ENCODE measurements at places on chromosomes 16 and 17. TPM values are rescaled to one million over a fixed set of nuclear protein-coding genes. Genes with fewer than 3 reads are reported as not detected.

GRCh38 chr17:27269974-27270373 is 23.9 kb upstream of the WSB1 start:
- H3K4me3 ChIP-seq: no peak overlapping the region
- no peaks in the 10 kb centered on the region for H3K4me1 ChIP-seq
- H3K27ac ChIP-seq: no peak overlapping the region
- H3K36me3 ChIP-seq: no peaks in the 10 kb centered on the region
- peaks cover 12% of the 10 kb centered on the region for H3K27me3 ChIP-seq
- no peak for DNase-seq

ZFP1 gene
- 16.3 TPM for total RNA-seq

DNA sequence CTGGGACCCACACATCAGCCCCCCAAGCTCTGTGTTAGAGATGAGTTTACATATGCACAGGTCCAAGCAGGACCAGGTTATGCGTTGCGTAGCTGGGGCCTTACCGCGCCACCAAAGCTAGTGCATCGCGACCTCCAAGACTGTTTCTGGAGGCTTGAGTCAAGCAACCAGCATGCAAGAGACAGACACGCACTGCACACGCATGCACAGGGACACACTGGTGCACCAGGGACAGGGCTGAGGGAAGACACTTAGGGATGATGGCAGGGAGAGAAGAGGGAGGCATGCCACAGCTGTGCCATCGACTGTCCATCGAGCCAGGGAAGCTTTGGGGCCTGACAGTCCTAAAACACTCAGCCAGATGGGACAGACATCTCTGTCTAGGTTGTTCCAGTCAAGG is 72.8 kb downstream of the MYH11 start:
- H3K27ac ChIP-seq: no peak overlapping the region
- no peaks in the 10 kb centered on the region for H3K36me3 ChIP-seq
- no peaks in the 10 kb centered on the region for H3K4me1 ChIP-seq
- no peak for DNase-seq

DNA sequence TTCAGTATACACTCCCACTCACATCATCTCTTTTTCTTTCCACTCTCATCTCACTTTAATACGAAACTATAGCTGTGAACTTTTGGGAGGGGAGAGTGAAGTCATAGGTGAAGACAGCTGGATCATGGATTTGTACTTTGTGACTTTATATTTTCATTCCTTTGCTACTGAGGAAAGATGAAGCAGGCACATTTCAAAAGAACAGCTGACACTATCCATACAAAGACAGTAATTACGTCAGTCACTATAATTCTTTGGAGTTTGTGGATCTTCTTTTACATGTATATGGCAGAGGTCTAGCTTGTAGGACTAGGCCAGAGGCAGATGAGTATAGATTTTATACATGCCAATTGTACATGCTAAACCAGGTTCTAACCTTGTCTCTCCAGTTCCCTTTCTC is 346.3 kb downstream of the BCAS3 start:
- no peaks in the 10 kb centered on the region for H3K27me3 ChIP-seq
- no peak overlapping the region for H3K27ac ChIP-seq
- no peak overlapping the region for H3K4me3 ChIP-seq
- no peaks in the 10 kb centered on the region for H3K36me3 ChIP-seq
- no peak for DNase-seq

- no peak overlapping the region for H3K4me3 ChIP-seq
- H3K4me1 ChIP-seq: peaks cover 14% of the 10 kb centered on the region
- H3K36me3 ChIP-seq: peaks cover 32% of the 10 kb centered on the region
- no peaks in the 10 kb centered on the region for H3K27me3 ChIP-seq
- no peak for DNase-seq
Measured at GRCh38 chr17:19654896-19655295, 6.3 kb downstream of the ALDH3A2 start.

DNA sequence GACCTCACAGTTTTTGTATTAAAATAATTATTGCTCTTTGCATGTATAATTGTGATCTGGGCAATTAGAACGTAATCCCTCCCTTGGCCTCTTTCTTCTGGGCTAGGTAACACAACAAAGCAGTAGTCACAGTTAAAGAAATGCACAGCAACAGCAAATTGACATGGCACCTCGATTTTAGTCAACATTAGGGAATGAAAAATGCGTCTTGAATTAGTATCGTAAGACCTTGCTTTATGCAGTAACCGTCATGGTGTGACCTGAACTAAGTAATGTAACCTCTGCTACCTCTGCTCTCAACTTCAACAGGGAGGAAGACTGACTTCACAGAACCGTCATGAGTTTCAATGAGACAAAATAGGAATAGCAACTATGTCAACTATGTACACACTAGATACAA is 265.4 kb upstream of the MAF start:
- H3K4me3 ChIP-seq: no peak overlapping the region
- no peak for DNase-seq
- H3K27me3 ChIP-seq: no peaks in the 10 kb centered on the region
- H3K36me3 ChIP-seq: no peaks in the 10 kb centered on the region

DNA sequence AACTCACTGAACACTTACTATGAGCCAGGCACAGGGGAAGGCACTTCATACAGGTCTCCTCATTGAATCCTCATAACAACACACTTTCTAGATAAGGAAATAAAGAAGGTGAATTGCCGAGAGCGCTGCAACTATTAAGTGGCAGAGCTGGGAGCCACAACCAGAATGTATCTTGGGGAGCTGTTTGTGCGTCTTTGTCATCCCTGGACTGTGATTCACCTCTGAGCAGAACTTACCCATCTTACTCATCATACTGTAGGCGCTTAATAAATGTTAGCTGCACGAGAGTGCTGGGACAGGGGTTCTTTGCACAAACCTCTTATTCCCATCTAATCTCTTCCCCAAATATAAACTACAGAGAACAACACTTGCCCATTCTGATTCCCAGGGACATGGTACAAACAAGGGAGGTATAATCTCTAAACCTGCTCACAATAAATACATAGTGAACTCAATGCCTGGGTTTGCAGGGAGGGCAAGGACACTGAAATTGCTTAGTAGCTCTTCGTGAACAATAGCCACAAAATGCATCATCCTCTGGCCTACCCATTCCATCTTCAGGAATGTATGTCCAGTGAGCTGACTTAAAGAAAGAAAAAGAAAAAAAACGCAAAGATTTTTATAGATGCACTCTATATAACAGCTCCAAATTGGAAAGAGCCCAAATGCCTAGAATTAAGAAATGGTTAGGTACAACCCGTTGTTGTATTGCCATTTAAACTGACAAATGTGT is 43.0 kb downstream of the MYO18A start:
- H3K27me3 ChIP-seq: no peaks in the 10 kb centered on the region
- DNase-seq: no peak
- peak overlapping the region; percentile 99 for H3K4me3 ChIP-seq
- H3K4me1 ChIP-seq: peaks cover 43% of the 10 kb centered on the region
- H3K36me3 ChIP-seq: peaks cover 4% of the 10 kb centered on the region
- H3K27ac ChIP-seq: peak overlapping the region; percentile 23

GRCh38 chr17:78128551-78129350 is at the start of gene TMC6:
Gene TMC6 (minus strand): TSS chr17:78128755. CDS start chr17:78126832, 1,923 bp downstream.
- peak within 1 kb of the TSS; percentile 100 for H3K27ac ChIP-seq
- peaks cover 29% of the 10 kb centered on the region for H3K4me1 ChIP-seq
- peak; percentile 83 for DNase-seq
- H3K27me3 ChIP-seq: no peaks in the 10 kb centered on the region

- no peak for DNase-seq
- no peaks in the 10 kb centered on the region for H3K36me3 ChIP-seq
- no peak overlapping the region for H3K4me3 ChIP-seq
- H3K27me3 ChIP-seq: no peaks in the 10 kb centered on the region
- no peak overlapping the region for H3K27ac ChIP-seq
Measured at GRCh38 chr17:1939981-1940809, 84.9 kb downstream of the RTN4RL1 start.

- DNase-seq: no peak
- no peaks in the 10 kb centered on the region for H3K36me3 ChIP-seq
- H3K27me3 ChIP-seq: no peaks in the 10 kb centered on the region
- H3K4me3 ChIP-seq: no peak overlapping the region
- H3K27ac ChIP-seq: no peak overlapping the region
Measured at GRCh38 chr17:52079496-52079895, 79.0 kb downstream of the CA10 start.

DNA sequence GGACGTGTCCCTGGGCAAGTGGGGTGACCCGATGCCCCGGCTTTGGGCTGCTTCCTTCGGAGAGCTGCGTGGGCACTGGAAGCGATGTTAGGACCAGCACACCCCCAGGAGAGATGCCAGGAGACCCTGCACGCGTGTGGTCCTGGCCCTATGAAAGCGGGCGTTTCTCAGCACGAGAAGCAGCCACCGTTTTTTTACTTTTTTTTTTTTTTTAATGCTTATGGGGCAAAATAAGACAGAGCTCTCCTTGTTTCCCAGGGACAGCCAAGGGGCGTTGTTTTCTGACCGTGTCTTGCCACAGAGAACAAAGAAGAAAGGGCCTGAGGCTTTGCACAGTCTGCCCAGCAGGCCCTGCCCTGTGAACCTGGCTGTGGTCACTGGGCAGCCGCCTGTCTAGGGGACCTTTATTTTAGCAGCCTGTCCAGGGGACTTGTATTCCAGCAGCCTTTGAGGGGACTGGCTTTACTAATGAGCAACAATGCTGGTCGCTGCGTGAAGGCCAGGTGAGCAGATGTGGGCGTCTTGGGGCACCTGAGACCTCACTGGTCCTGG is 996 bp downstream of the SLC25A10 start:
- no peak for DNase-seq
- peaks cover 17% of the 10 kb centered on the region for H3K4me1 ChIP-seq

DNA sequence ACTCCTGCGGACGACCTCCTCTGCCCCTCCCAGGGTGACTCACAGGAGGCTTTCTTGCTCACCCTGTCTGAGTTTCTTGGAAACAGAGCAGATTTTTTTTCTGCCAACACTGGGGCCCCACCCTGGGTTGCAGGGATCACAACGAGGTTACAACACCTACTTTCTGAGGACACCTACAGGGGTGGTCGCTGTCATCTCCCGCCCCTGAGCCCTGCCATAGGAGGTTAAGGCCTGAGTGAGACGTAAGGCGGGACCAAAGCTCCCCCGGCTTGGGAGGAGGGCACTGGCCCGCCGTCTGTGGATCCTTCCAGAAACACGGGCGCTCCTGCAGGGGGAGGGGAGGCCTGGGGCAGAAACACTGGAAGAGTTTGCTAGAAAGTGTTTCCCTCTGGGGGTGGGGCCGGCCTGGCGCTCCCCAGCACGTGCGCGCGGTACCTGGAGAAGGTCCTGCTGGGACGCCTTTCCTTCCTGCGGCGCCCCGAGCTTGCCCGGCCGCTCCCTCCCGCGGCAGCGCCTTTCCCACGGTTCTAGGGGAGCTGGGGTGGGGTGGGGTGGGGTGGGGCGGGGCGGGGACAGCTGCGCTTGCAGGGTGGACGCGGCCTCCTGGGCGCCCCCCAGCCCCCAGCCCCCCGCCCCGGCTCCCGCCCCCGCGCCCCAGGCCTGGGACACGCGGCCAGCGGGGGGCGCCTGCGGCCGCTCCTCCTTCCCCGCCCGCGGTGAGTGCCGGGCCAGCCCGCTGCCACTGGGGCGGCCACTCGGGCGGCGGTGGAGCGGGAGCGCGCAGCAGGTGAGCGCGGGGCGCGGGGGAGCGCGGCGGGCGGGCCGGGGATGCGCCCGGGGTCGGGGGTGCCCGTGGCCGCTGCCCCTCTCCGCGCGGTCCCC is 20.7 kb upstream of the ADCY7 start:
- H3K27me3 ChIP-seq: peaks cover 10% of the 10 kb centered on the region
- peak overlapping the region; percentile 84 for H3K27ac ChIP-seq
- peak; percentile 77 for DNase-seq
- H3K36me3 ChIP-seq: peaks cover 1% of the 10 kb centered on the region
- H3K4me1 ChIP-seq: peaks cover 22% of the 10 kb centered on the region

HOXB6 gene
- not detected for total RNA-seq

- DNase-seq: no peak
- no peak overlapping the region for H3K27ac ChIP-seq
- H3K27me3 ChIP-seq: peaks cover 8% of the 10 kb centered on the region
- H3K36me3 ChIP-seq: no peaks in the 10 kb centered on the region
Measured at GRCh38 chr17:10126616-10127501, 71.5 kb downstream of the GAS7 start.

GRCh38 chr17:58969612-58970011 is 137.1 kb downstream of the TRIM37 start:
- peaks cover 7% of the 10 kb centered on the region for H3K4me1 ChIP-seq
- DNase-seq: no peak
- no peak overlapping the region for H3K27ac ChIP-seq
- no peaks in the 10 kb centered on the region for H3K36me3 ChIP-seq

SLC12A3 gene
- not detected for total RNA-seq

ATP2A1 gene
- total RNA-seq: 4.6 TPM

GJC1 gene
- 1.4 TPM for total RNA-seq

SMIM36 gene
- total RNA-seq: not detected

RPGRIP1L gene
- total RNA-seq: 5.1 TPM

GRCh38 chr17:75019146-75019545 is 6.7 kb downstream of the MRPL58 start:
- H3K4me1 ChIP-seq: peaks cover 7% of the 10 kb centered on the region
- no peaks in the 10 kb centered on the region for H3K27me3 ChIP-seq
- H3K36me3 ChIP-seq: peaks cover 39% of the 10 kb centered on the region
- no peak for DNase-seq
- H3K4me3 ChIP-seq: no peak overlapping the region
- H3K27ac ChIP-seq: no peak overlapping the region

MT1M gene
- not detected for total RNA-seq

GRCh38 chr16:1026057-1026783 is 44.6 kb downstream of the SOX8 start:
- no peaks in the 10 kb centered on the region for H3K4me1 ChIP-seq
- no peak overlapping the region for H3K27ac ChIP-seq
- no peak for DNase-seq
- no peak overlapping the region for H3K4me3 ChIP-seq
- peaks cover 6% of the 10 kb centered on the region for H3K27me3 ChIP-seq

RNF222 gene
- 0.31 TPM for total RNA-seq

DNA sequence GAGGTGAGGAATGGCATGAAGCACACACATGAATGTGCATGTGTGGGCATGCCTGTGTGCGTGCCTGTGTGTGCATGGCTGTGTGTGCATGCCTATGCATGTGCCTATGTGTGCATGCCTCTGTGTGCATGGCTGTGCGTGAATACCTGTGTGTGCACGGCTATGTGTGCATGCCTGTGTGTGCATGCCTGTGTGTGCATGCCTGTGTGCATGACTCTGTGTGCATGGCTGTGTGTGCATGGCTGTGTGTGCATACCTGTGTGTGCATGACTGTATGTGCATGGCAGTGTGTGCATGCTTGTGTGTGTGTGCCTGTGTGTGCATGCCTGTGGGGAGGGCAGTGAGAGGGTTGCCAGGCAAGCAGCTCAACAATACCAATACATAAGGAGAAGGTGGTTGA is 276.5 kb upstream of the ERCC4 start:
- no peaks in the 10 kb centered on the region for H3K36me3 ChIP-seq
- no peaks in the 10 kb centered on the region for H3K27me3 ChIP-seq
- no peaks in the 10 kb centered on the region for H3K4me1 ChIP-seq

- DNase-seq: no peak
- H3K4me1 ChIP-seq: no peaks in the 10 kb centered on the region
- H3K36me3 ChIP-seq: no peaks in the 10 kb centered on the region
Measured at GRCh38 chr17:33055171-33055611, 63.5 kb downstream of the SPACA3 start.
